ENCODE measurements at places on chromosomes 5 and 9. TPM values are rescaled to one million over a fixed set of nuclear protein-coding genes. Genes with fewer than 3 reads are reported as not detected.

The LRRC19 gene
- total RNA-seq: not detected

The KCNV2 gene
- not detected for total RNA-seq

The APBA1 gene
- 0.13 TPM for total RNA-seq

The ARL14EPL gene
- 0.35 TPM for total RNA-seq

The TLX3 gene
- total RNA-seq: not detected

The CDH9 gene
- total RNA-seq: not detected

The LHX3 gene
- total RNA-seq: 0.13 TPM

The EPB41L4A gene
- 2.8 TPM for total RNA-seq

The SPATA31D1 gene
- total RNA-seq: not detected

The SPATA31C2 gene
- total RNA-seq: not detected

The DOCK8 gene
- total RNA-seq: 0.29 TPM

The RORB gene
- total RNA-seq: not detected

The SPATA31D4 gene
- not detected for total RNA-seq

The INSL6 gene
- total RNA-seq: not detected

The MELK gene
- total RNA-seq: 78.4 TPM

The SNX30 gene
- total RNA-seq: 5.5 TPM

The MOB3B gene
- total RNA-seq: 8.6 TPM

The FCN1 gene
- total RNA-seq: not detected

The SOHLH1 gene
- total RNA-seq: not detected

The FRMD3 gene
- total RNA-seq: 6.2 TPM

The CCDC183 gene
- total RNA-seq: 0.15 TPM

The C7 gene
- total RNA-seq: not detected

The SCGB3A1 gene
- not detected for total RNA-seq

The SMC5 gene
- total RNA-seq: 15.5 TPM

The IL7R gene
- 0.19 TPM for total RNA-seq

The DRD1 gene
- 0.15 TPM for total RNA-seq

The PRR16 gene
- total RNA-seq: not detected

The EXOC3 gene
- 32.0 TPM for total RNA-seq

The PCDHGA11 gene
- total RNA-seq: not detected

The RASGEF1C gene
- total RNA-seq: 0.09 TPM

The SLC1A3 gene
- total RNA-seq: not detected

The ELAVL2 gene
- 0.06 TPM for total RNA-seq

The ITK gene
- 0.05 TPM for total RNA-seq

The ZNG1C gene
- total RNA-seq: 71.0 TPM

The ZFAND5 gene
- total RNA-seq: 146 TPM

Data from A549 treated with GW870086 at 1 μM for 4 hours (cell line).